ENCODE measurements at places on chromosomes 16 and 17.
A peak's percentile ranks its signal among the peaks of the same experiment; 100 is the strongest.

DNA sequence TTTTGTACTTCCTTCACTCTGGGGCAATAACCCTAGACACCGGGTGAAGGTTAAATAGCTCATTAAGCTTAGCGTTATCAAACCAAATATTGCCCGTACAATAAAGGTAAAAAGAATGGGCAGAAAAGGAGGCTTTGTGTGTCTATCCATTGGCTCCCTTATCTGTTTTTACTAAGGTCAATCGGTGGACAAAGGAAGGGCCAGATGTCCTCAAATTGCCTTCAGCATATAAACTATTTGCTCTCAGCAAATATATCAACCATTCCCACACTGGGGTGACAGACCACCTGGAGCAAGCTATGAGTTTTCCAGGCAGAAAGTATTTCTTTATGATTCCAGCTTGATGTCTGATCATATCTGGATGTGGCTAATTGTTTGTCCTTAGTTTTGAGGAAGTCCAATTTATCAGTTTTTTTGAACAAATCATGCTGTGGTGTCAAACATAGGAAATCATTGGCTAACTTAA is 25.3 kb upstream of the WIPI1 start:
- H3K36me3 ChIP-seq: no peaks in the 10 kb centered on the region
- DNase-seq: peak; percentile 97
- H3K27me3 ChIP-seq: no peaks in the 10 kb centered on the region
- no peak overlapping the region for H3K4me3 ChIP-seq

GRCh38 chr16:87324411-87325275 is 7.5 kb upstream of the C16orf95 start:
- H3K27me3 ChIP-seq: no peaks in the 10 kb centered on the region
- H3K4me3 ChIP-seq: no peak overlapping the region
- no peaks in the 10 kb centered on the region for H3K4me1 ChIP-seq
- peak; percentile 46 for DNase-seq
- H3K27ac ChIP-seq: no peak overlapping the region
- H3K36me3 ChIP-seq: peaks cover 29% of the 10 kb centered on the region

DNA sequence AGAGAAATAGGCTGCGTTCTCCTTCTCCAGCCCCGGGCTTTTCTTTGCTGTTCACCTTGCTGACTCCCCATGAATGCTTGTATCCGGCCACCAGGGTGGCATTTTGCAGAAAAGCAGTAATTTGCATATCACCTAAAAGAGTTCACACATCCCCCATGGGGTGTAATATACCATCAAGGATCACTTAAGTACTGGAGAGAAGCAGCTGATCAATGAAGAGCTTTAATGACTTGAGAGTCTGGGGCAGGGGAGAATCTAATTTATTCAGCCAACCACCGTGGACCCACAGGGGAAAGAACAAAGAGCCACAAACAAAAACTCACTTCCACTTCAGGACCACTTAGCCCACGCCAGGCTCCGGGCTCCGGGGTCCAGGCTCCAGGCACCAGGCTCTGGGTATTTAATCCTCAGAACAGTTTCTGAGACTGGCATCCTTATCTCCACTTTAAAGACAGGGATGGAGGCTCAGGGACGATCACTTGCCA is 33.9 kb upstream of the SEC14L1 start:
- DNase-seq: no peak
- H3K4me3 ChIP-seq: no peak overlapping the region
- H3K27me3 ChIP-seq: no peaks in the 10 kb centered on the region
- H3K27ac ChIP-seq: no peak overlapping the region
- no peaks in the 10 kb centered on the region for H3K36me3 ChIP-seq

DNA sequence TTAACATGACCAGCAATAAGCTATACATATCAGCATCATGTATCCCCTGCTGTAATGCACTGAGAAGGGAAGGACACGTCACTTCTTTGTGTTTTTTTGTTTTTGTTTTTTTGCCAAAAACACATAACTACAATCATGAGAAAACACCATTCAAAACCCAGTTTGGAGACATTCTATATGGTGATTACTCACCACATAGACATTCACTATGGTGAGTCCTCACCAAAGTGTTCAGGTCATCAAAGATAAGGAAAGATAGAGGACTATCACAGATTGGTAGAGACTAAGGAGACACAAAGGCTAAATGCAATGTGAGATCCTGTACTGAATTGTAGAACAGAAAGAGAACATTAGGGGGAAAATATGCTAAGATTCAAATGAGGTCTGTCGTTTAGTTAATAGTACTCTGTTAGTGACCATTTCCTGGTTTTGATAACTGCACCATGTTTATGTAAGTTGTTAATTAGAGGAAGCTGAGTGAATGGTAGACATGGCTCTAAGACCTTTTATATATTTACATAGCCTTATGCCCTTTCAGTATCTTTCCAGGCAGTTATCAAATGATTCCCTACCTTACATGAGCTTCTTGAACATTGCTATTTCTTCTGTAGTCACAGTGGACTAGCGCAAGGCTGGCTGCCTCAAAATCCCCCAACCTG is 46.6 kb downstream of the PIK3R5 start:
- DNase-seq: no peak
- H3K27ac ChIP-seq: no peak overlapping the region
- no peak overlapping the region for H3K4me3 ChIP-seq
- H3K36me3 ChIP-seq: no peaks in the 10 kb centered on the region
- no peaks in the 10 kb centered on the region for H3K4me1 ChIP-seq
- H3K27me3 ChIP-seq: peaks cover 22% of the 10 kb centered on the region

- no peak overlapping the region for H3K27ac ChIP-seq
- H3K4me3 ChIP-seq: no peak overlapping the region
- H3K4me1 ChIP-seq: peaks cover 17% of the 10 kb centered on the region
- H3K27me3 ChIP-seq: no peaks in the 10 kb centered on the region
- H3K36me3 ChIP-seq: no peaks in the 10 kb centered on the region
- no peak for DNase-seq
These were observed 218.9 kb downstream of the USP22 start for GRCh38 chr17:20823905-20824304.

- no peaks in the 10 kb centered on the region for H3K36me3 ChIP-seq
- H3K27ac ChIP-seq: no peak overlapping the region
- H3K27me3 ChIP-seq: no peaks in the 10 kb centered on the region
These were observed 57.7 kb upstream of the KDM8 start for GRCh38 chr16:27145630-27146029.

GRCh38 chr17:66789093-66789492 is 45.8 kb upstream of the CACNG5 start:
- no peaks in the 10 kb centered on the region for H3K4me1 ChIP-seq
- DNase-seq: no peak
- no peak overlapping the region for H3K27ac ChIP-seq
- H3K36me3 ChIP-seq: peaks cover 19% of the 10 kb centered on the region
- no peaks in the 10 kb centered on the region for H3K27me3 ChIP-seq
- no peak overlapping the region for H3K4me3 ChIP-seq

- no peaks in the 10 kb centered on the region for H3K36me3 ChIP-seq
- H3K27me3 ChIP-seq: peaks cover 81% of the 10 kb centered on the region
- no peak overlapping the region for H3K4me3 ChIP-seq
- H3K27ac ChIP-seq: no peak overlapping the region
- no peak for DNase-seq
- H3K4me1 ChIP-seq: peaks cover 15% of the 10 kb centered on the region
These were observed 1.6 kb downstream of the CA7 start for GRCh38 chr16:66845791-66846221.

DNA sequence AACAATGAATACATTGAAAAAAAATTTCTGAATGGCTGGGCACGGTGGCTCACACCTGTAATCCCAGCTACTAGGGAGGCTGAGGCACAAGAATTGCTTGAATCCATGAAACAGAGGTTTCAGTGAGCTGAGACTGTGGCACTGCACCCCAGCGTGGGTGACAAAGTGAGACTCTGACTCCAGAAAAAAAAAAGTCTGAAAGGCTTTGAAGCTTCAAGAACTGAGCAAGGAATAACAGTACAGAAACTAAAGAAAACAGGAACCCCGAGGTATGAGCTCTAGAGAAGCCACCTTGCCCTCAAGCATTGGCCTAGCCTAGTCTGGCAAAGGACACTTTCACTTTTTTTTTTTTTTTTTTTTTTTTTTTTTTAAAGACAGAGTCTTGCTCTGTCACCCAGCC is 45.0 kb downstream of the TEX2 start:
- peaks cover 9% of the 10 kb centered on the region for H3K36me3 ChIP-seq
- no peaks in the 10 kb centered on the region for H3K27me3 ChIP-seq
- no peak overlapping the region for H3K4me3 ChIP-seq
- peaks cover 48% of the 10 kb centered on the region for H3K4me1 ChIP-seq

- H3K4me1 ChIP-seq: no peaks in the 10 kb centered on the region
- H3K27me3 ChIP-seq: no peaks in the 10 kb centered on the region
- DNase-seq: no peak
- H3K27ac ChIP-seq: no peak overlapping the region
These were observed 85.1 kb downstream of the SOCS1 start for GRCh38 chr16:11170696-11171447.

DNA sequence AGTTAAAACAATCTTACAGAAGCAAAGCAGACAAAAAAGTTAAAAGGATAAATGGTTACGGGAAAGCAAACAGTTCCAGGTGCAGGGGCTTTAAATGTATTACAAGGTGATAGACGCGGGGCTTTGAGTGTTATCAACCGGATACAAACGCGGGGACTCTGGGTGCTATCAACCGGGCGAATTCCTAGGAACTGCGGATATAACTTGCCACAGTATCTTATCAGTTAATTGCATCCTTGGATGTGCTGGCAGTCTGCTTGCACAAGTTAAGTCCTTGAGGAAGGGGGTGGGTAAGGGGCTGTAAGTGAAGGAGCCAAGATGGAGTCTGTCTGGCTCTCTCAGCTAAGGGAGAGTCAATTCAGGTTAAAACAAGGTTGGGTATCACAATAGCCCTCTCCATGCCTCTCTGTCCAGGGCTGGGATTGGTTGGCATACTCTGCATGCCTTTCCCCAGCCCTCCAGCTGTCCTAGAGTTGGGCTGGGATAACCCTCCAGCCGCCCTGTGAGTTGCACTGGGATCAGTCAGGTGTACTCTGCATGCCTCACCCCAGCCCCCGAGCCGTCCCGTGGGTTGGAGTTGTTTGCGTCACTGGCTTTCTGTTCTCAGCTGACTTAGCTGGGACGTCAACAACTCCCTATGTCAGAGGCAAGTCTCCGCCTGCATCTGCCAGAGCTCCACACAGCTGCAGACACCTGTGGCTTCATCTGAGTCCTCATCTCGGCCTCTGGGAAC is 40.9 kb downstream of the TMEM235 start:
- no peak overlapping the region for H3K27ac ChIP-seq
- H3K4me1 ChIP-seq: peaks cover 32% of the 10 kb centered on the region
- H3K27me3 ChIP-seq: peaks cover 22% of the 10 kb centered on the region
- no peak overlapping the region for H3K4me3 ChIP-seq

- no peaks in the 10 kb centered on the region for H3K27me3 ChIP-seq
- no peak overlapping the region for H3K27ac ChIP-seq
- peaks cover 17% of the 10 kb centered on the region for H3K36me3 ChIP-seq
- H3K4me1 ChIP-seq: no peaks in the 10 kb centered on the region
These were observed 65.3 kb downstream of the COG7 start for GRCh38 chr16:23387666-23388065.

- H3K36me3 ChIP-seq: peaks cover 80% of the 10 kb centered on the region
- no peaks in the 10 kb centered on the region for H3K27me3 ChIP-seq
- H3K4me3 ChIP-seq: no peak overlapping the region
- no peak for DNase-seq
- H3K27ac ChIP-seq: no peak overlapping the region
- 0 out of 2 replicates have a peak, but pooled peaks cover 8% of the 10 kb centered on the region for H3K4me1 ChIP-seq
These were observed 17.0 kb downstream of the LSM12 start for GRCh38 chr17:44049294-44050060.

DNA sequence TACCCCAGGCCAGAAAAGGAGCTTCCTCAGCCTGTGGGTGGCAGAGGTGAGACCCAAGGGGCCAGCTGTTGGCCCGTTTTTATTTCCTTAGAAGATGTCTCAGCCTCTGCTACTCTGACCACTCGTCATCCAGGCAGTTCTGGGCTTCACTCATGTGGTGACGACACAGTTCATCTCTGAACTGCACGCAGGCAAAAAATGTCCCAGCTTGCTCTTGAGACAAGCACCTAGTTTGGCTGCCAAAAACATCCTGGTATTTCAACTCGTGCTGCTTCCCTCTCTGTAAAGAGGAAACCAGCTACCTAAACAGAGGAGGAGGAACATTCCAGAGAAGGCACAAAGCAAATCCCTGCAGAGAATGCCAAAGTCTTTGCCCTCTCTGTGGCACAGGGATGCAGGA is 125.7 kb downstream of the XYLT1 start:
- DNase-seq: no peak
- no peaks in the 10 kb centered on the region for H3K36me3 ChIP-seq
- no peak overlapping the region for H3K4me3 ChIP-seq
- H3K27ac ChIP-seq: no peak overlapping the region
- no peaks in the 10 kb centered on the region for H3K4me1 ChIP-seq

DNA sequence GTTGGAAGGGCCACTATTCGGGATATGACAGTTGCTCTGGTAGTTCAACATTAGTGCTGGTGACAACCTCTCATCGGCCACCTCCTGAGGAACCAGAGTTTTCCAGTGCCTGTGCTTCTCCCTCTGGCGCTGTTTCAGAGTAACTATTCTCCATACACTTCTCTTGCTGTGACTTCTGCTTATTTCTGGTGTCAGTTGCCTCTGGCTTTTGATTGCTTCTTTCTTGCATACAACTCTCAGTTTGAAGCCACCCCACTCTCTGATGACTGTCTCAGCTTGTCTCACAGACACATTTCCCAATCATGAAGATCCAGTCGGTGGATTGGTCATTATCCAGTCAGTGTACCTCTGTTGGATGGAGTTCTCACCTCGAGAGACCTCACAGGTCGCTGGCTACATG is 3.4 kb upstream of the TM4SF5 start:
- H3K27me3 ChIP-seq: no peaks in the 10 kb centered on the region
- H3K4me3 ChIP-seq: no peak overlapping the region
- DNase-seq: no peak
- peaks cover 51% of the 10 kb centered on the region for H3K4me1 ChIP-seq

- 0 out of 3 replicates have a peak, but pooled peaks cover 3% of the 10 kb centered on the region for H3K27me3 ChIP-seq
- no peak for DNase-seq
- H3K27ac ChIP-seq: no peak overlapping the region
- no peak overlapping the region for H3K4me3 ChIP-seq
These were observed 56.7 kb downstream of the SKAP1 start for GRCh38 chr17:48373130-48373830.

GRCh38 chr17:82702231-82702927 is 3.9 kb upstream of the RAB40B start:
- peaks cover 69% of the 10 kb centered on the region for H3K4me1 ChIP-seq
- no peak for DNase-seq
- H3K27ac ChIP-seq: no peak overlapping the region

DNA sequence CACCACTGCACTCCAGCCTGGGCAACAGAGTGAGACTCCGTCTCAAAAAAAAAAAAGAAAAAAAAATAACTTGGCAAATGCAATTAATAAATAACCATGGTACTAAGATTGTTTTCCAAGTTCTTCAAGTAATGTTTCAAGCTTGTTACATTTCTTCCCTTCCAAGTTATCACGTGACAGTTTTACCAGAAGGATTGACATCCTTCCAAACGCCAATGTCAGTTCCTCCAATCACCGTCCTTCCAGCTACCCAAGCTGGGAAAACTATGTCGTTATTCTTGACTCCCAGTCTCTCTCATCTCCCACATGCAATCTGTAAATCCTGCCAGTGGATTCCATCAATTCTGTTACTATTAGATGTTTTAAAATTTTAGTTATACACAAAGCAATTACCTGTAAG is 3.9 kb upstream of the PHAF1 start:
- H3K27me3 ChIP-seq: no peaks in the 10 kb centered on the region
- peaks cover 15% of the 10 kb centered on the region for H3K4me1 ChIP-seq
- DNase-seq: no peak
- no peak overlapping the region for H3K4me3 ChIP-seq
- H3K36me3 ChIP-seq: no peaks in the 10 kb centered on the region
